Stimulated activated CD8-positive, alpha-beta memory T cell treated with anti-CD3 and anti-CD28 coated beads, Interleukin-12 subunit alpha, Interleukin-12 subunit beta, amount 100 ng/mL, for 4 hours (primary cell): ENCODE measurements at places on chromosomes 7 and 10.

GRCh38 chr7:53811555-53812079 lies 730.6 kb upstream of the VSTM2A start:
- no peak for DNase-seq

GRCh38 chr10:127790066-127790624 lies 53.2 kb downstream of the FOXI2 start:
- DNase-seq = no peak

DNA sequence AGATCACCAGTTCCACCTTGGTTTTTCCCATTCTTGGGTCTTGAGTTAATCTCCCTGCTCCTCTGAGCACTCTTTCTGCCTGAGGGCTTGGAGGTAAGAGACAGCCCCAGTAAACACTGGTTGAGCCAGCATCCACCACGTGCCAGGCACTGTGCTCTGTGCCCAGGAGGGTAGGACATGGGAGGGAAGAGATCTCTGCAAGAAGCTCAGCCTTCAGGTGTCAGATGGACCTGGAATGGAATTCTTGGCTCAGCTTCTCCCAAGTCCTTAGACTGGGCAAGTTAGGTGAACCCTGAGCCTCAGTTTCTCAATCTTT lies 2.5 kb downstream of the ZYX start:
- DNase-seq = no peak

DNA sequence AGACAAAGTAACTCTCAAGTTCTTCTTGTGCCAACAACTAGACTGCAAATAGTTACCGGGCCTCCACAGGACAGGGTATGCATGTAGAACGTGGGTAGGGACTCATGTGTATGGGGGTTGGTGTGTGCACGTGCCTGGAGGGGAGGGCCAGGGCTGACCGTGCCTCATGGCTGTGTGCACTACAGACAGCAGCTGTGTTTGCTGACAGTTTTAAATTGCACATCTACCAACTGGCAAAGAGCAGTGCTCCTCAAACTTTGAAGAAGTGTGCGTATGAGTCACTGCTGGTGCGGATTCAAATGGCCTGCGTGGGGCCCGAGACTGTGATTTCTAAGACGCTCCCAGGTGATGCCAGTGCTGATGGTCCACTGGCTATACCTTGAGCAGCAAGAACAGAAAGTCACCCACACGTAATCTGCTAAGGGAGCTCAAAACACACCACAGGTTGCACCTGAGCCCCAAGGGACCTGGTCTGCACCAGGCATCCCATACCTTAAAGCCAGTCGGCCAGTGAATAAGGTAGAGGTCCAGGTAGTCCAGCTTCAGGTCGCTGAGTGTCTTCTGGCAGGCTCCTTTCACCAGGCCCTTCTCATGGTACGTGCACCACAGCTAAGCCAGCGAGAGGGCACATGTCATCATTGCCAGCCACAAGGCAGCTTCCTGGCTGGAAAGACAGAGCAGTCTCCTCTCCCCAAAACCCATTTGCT lies 8.5 kb downstream of the AKR1B1 start:
- DNase-seq = no peak

- DNase-seq = no peak
Measured at GRCh38 chr10:12018438-12019282, 23.9 kb downstream of the UPF2 start.

DNA sequence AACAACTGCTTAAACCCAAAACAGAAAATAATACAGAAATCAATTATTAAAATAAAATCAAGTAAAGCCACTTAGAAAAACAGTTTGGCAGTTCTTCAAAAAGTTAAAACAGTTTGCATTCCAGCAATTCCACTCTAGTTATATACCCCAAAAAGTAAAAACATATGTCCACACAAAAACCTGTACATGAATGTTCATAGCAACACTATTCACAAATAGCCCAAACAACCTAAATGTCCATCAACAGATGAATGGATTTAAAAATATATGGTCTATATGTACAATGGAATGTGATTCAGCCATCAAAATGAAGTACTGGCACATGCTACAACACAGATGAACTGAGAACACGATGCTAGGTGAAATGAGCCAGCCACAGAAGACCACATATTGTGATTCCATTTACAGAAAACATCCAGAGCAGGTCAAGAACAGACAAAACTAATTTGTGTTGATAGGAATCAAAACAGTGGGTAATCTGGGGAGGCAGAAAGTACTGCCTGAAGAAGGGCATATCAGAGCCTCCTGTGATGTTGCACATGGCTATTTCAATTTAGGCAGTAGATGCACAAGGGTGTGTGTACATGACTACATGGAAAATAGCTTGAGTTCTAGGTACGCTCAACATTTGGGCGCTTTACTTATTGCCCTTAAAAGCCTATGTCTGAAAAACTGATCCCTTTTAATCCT lies 66.3 kb downstream of the CYTH3 start:
- DNase-seq = no peak

GRCh38 chr7:39942883-39943282 lies 7.2 kb upstream of the CDK13 start:
- no peak for DNase-seq

GRCh38 chr7:131381069-131381838 lies 53.6 kb downstream of the MKLN1 start:
- no peak for DNase-seq
